ENCODE measurements at places on chromosomes 11 and 22.
A peak's percentile ranks its signal among the peaks of the same experiment; 100 is the strongest.

- no peak for DNase-seq
Observed at GRCh38 chr22:24219750-24220149, 25.1 kb downstream of the GGT5 start.

DNA sequence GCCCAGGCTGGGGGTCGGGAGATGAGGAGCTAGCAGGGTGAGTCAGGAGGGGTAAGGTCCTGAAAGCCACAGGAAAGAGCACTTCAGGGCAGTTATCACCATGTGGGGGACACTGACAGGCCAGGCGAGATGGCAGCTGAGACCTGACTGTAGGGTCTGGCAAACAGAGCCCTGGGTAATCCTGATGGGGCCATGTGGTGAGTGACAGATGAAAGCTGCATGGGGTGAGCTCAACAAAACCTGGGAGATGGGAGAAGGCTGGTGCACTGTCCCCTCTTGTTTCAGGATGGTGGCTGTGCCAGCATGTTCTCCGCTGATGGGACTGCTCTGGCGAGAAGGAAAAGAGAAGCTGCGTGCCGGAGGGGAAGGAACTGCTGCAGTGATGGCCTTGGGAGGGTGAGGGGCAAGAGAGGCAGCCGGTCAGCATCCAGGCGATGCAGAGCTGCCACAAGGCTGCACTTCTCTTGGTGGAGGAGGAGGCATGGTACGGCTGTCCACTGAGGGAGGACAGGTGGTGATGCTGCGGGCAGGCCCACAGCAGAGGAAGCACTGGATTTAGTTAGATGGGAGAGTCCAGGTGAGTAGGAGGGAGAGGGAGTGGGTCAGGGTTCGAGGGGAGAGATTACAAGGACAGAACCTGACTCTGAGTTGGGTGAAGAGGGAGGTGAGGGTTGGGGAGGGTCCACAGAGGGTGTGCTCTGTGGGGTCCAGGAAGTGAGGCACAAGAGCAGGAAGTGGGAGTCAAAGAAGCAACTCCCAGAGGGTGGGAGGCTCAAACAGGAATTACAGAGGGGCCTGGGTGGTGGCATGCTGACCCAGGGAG, 3.8 kb downstream of the TOP3B start:
- DNase-seq, result no peak

GRCh38 chr22:46564084-46564714, 26.8 kb upstream of the CELSR1 start:
- DNase-seq, result no peak

DNA sequence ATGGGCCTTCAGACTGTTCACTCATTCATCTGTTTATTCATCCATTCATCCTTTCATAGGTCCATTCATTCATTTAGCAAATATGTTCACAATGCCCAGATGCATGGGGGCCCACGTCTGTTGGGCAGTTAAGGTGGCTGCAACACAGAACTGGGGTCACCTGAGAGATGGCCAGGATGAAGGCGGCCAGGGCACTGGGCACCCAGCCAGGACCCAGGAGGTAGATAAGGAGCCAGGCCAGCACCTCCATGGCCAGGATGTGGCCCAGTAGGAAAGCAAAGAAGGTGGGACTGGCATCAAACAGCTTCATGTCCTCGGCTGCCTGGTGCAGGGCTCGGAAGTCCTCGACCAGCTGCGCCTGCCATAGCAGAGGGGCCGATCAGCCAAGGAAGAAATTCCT, 12.2 kb downstream of the FADS3 start:
- no peak for DNase-seq

DNA sequence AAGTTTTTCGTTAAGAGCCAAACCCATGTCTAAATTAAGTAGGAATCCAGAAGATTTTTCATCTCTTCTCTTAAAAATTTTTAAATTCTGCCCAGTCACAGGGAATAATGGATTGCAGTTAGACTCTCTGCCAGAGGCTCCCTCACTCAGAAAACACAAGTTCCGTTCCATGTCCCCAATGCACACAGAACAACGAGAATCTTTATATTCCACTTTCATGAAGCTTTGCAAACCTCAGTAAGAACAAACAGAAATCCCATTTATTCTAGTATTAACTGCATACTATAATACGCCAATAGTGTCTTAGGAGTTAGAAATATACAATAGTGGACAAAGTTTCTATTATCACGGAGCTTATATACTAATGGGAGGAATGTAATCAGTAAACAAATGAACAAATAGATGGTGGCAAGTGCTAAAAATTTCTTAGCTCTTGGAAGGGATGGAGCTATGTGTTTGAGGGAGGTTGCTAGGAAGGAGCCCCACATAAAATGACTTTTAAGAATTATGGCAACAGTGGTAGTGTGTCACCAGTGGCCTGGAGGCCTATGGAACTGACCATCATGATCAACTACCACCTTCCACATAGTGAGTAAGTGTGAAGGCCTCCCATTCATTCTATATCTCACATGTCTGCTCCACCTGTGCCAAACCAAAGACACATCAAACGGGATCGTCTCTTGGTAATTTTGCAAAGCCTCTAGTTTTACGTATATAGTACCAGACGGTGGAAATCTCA, 24.9 kb downstream of the PICALM start:
- no peak for DNase-seq

- no peak for DNase-seq
Observed at GRCh38 chr22:31972180-31972579, 27.8 kb downstream of the YWHAH start.

DNA sequence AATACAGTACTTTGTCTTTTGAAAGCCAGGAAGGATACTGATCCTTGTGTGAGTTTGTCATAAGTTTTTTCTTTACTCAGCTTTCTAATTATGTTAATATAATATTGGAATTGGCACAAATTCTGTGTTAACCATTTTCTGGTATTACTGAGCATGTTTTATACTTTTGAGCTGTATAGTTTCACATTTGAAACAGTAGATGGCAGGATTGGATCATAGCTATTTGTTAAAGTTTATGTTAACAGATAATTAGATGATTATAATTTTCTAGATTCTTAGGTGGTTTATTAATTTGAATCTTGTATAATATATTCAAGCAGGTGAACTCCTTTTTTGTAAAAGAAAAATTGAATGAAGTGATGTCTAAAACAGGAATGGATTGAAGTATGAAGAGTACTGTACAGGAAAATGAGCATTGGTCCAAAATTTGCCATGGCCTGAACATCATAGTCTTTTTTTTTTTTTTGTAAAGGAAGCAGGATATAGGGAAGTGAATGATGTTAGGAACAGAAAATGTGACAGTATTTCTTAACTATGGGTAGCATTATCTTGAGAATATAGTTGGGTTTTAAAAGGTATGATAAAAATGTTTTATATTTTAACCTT, 102.0 kb downstream of the CYP2R1 start:
- DNase-seq, result no peak

GRCh38 chr11:125426818-125427528, 69.1 kb downstream of the FEZ1 start:
- no peak for DNase-seq

- DNase-seq, result peak; percentile 41
Observed at GRCh38 chr11:96197103-96197502, 145.9 kb downstream of the MAML2 start.

GRCh38 chr11:20156280-20156875, 3.9 kb downstream of the DBX1 start:
- no peak for DNase-seq

DNA sequence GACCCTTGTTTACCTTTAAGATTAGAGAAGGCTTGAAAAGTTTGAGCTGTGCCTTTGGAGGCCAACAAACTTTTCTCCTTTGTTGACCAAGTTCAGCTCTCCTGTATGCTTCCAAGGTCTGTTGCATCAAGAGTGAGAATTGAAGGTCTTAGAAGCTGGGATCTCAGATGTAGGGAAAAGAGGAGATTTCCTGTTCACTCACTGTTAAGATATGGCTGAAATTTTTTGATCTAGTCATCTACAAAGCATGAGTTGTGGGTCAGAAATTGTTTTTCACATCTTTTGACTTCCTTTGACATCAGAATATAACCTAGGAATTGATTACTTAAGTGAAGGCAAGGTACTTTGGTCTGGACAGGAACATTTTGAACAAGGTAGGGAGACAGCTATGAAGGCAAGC, 12.1 kb downstream of the OR51B4 start:
- no peak for DNase-seq

GRCh38 chr11:124424384-124424921, at the start of gene OR8B4:
Gene OR8B4 (minus strand): TSS chr11:124424871. CDS start chr11:124424871, 0 bp downstream.
- no peak for DNase-seq

GRCh38 chr11:69369945-69370344, 76.0 kb downstream of the MYEOV start:
- DNase-seq, result no peak

- DNase-seq, result peak; percentile 80
Observed at GRCh38 chr22:45502215-45503049, at the start of gene FBLN1. Gene FBLN1 (plus strand): TSS chr22:45502883. CDS start chr22:45502986, 103 bp downstream.

DNA sequence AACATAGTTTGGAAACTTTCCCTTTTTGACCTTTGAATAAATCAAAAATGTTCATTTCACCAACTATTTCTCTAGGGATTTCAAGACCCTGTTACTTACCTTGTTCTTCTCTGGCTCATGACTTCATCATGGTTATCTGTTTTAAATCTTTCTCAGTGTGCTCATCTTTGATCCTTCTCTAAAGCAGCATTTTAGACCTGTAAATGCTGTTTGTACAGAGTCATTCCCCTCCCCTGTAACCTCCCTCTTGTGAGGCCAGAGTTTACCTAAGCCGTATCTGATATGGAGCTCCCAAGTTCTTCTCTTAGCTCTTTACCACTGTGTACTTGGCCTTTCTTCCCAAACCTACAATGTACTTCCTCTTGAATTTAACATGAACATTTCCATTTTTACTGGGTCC, 56.0 kb downstream of the ACER3 start:
- no peak for DNase-seq

DNA sequence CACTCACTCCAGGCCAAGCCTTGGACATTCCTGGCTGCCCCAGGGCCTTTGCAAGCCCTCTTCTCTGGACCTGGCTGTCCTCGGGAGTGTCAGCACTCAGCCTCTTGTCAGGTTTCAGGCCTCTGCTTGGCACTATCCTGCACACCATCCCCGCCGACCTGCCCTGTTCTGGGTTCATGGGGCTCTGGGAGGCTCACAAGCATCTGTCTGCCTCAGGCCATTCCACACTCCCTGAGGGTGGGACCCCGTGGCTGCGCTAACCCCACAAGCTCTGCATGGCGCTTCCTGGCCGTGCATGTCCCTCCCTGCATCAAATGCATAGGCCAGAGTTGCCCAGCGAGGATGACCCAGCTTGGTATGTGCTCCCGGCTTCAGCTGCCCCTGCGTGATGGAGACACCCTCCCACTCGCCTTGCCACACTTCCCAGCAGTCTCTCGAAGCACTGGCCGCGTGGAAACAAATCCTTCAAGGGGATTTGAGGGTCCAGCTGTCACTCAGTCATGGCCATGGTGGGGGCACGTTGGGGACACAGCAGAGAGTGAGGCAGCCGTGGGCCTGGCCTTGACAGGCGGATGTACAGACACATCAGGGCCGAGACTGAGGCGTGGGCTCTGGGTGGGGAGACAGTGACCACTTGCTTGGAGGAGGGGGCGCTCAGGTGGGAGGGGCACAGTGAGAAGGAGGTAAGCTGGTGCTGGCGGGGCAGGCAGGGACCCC, 87.3 kb downstream of the KCNQ1 start:
- no peak for DNase-seq

- DNase-seq, result peak; percentile 46
Observed at GRCh38 chr11:121762820-121763219, 310.1 kb upstream of the SORL1-AS1 start.

- no peak for DNase-seq
Observed at GRCh38 chr22:41198027-41198580, 7.0 kb upstream of the L3MBTL2 start.

GRCh38 chr22:39416319-39416718, 16.7 kb downstream of the TAB1 start:
- no peak for DNase-seq

GRCh38 chr22:23522623-23523251, 57.4 kb downstream of the IGLL1 start:
- peak; percentile 75 for DNase-seq

DNA sequence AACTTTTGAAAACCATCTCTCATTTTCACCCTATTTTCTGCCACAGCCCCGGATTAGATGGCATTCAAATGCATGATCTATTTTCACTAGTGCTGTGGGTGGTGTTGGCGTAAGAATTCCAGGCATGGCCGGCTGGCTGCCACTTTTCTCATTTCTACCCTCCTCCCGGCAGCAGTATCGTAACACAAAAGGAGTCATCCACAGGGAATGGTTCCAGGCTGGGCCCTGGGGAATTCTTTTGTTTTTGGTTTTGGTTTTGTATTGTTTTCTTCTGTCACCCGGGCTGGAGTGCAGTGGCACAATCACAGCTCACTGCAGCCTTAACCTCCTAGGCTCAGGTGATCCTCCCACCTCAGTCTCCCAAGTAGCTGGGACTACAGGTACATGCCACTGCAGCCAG, 13.8 kb downstream of the JAML start:
- no peak for DNase-seq

- DNase-seq, result no peak
Observed at GRCh38 chr11:94734563-94735275, 33.4 kb upstream of the AMOTL1 start.

- no peak for DNase-seq
Observed at GRCh38 chr11:107825875-107826274, 32.7 kb downstream of the SLC35F2 start.

DNA sequence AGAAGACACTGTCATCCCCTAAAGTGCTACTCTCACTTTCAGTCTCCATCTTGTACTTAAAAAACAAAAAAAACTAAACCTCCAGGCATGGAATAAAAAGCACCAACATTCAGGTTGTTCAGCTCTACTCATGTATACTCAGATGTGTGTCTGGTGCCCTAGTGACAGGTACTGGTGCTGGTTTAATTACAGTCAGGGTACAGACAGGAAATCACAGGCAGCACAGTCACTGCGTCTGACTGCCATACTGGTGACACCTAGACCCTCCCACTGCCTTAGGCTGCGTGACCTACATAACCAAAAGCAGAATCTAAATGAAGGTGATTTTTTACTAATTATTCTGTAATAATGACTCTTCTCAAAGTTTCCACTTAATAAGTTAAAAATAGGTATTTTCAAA, at the start of gene ARHGAP32:
Gene ARHGAP32 (minus strand): TSS at position 176 of the 400 bp plus-strand sequence. CDS start 127 bp downstream, at position 49.
- no peak for DNase-seq

GRCh38 chr11:10640308-10640707, 53.2 kb downstream of the IRAG1 start:
- no peak for DNase-seq

- DNase-seq, result peak; percentile 15
Observed at GRCh38 chr11:44065161-44065661, 859 bp upstream of the ACCS start.

- peak; percentile 31 for DNase-seq
Observed at GRCh38 chr11:75802913-75803820, 11.8 kb upstream of the UVRAG start.

Measured in right kidney (tissue), 9 donors.